ENCODE measurements at places on chromosomes 2 and 18.

GRCh38 chr18:12012697-12013096 is 31.4 kb downstream of the IMPA2 start:
- no peak for DNase-seq

DNA sequence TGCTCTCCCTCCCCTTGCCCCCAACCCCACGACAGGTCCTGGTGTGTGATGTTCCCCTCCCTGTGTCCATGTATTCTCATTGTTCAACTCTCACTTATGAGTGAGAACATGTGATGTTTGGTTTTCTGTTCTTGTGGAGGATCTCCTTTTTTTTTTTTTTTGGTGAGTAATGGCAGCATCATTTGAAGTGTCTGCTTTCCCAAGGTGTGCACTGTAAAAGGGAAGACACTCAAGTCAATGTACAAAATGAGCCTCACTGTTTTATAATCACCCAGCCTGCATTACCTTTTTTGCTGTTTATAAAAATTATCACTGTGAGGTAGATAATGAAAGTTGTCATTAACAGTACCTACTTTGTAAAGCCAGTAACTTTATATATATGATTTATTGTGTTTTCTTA is 56.9 kb downstream of the INSIG2 start:
- no peak for DNase-seq

DNA sequence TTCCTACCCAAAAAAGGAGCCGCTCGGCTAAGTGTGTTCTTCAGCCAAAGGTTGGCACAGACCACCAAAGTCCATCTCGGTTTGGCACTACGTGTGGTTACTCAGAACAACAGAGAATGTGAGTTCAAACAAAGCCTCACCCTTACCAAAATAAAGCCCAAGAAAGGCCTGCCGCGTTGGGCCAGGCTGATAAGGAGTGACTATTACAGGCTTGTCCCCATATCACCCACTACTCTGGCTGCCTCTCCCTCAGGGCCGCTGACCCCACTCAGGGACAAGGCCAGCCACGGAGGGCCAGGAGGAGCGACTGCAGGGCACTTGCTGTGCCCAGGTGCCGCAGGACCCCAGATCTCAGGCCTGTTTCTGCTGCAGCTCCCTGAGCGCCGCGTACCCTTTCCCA is 13.8 kb downstream of the HS1BP3 start:
- DNase-seq: no peak

DNA sequence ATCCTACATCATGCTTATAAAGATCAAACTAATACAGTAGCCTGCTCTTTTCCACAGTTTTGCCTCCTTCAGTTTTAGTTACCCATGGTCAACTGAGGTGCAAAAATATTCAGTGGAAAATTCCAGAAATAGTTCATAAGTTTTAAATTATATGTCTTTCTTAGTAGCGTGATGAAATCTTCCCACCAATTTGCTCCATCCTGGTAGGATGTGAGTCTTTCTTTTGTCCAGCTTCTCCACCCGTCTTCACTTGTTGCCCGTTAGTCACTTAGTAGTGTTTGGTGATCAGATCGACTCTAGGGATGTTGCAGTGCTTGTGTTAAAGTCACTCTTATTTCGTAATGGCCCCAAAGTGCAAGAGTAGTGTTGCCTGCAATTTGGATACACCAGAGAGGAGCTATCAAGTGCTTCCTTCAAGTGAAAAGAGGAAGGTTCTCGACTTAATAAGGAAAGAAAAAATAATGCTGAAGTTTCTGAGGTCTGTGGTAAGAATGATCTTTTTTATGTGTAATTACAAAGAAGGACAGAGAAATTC is 57.0 kb downstream of the CEP192 start:
- DNase-seq: no peak

- DNase-seq: no peak
Observed at GRCh38 chr18:48132797-48133655, 202.6 kb upstream of the SMAD2 start.

GRCh38 chr2:232526372-232526941 is 497 bp downstream of the CHRND start:
- no peak for DNase-seq

DNA sequence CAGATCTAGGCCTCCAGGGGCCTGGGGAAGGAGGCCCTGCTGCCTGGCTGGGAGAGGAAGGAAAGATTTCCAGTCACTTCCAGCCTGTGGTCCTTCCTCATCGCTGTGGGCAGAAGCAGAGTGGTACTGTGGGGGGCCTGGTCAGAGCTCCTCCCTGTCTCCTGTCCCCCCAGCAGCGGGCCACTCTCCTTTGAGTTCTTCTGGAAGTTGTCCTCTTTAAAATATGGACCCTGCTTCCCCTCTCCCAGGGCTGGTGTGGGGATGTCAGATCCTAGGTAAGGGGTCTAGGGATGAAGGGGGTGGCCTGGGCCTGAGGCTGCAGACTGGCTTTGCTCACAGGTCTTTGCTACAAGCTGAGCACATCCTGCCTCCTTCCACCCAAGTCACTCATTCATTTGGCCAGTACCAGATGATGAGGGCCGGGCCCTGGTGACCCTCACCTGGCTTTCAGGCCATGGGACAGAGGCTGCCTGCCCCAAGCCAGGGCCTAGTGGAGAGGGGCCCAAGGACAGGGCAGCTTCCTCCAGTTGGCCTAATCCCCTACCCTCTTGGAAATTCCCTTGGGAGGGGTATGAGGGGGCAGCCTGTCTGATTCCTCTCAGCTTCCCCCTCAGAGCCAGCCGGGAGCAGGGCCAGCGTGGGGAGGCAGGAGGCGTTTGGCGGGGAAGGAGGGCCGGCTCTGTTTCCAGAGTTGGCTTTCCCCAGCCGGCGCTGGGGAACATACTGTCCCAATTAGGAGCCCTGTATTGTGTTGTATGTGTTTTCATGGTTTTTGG is 231.9 kb downstream of the DYSF start:
- peak; percentile 42 for DNase-seq

All from C1 segment of cervical spinal cord (tissue), 14 donors.